ENCODE measurements at places on chromosomes 12 and 14.

DNA sequence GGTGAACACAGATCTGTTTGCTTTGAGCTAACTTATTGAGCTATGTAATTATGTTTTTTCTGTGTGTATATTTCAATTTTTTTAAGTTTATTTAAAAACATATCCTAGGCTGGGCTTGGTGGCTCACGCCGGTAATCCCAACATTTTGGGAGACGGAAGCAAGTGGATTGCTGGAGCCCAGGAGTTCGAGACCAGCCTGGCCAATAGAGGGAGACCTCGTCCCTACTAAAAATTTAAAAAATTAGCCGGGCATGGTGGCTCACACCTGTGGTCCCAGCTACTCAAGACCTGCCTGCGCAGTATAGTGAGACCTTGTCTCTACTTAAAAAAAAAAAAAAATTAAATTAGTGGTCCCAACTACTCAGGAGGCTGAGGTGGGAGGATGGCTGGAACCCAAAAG, 16.2 kb upstream of the RNASE1 start:
- DNase-seq, result no peak

GRCh38 chr12:89156340-89156739, 196.0 kb downstream of the DUSP6 start:
- DNase-seq, result no peak

DNA sequence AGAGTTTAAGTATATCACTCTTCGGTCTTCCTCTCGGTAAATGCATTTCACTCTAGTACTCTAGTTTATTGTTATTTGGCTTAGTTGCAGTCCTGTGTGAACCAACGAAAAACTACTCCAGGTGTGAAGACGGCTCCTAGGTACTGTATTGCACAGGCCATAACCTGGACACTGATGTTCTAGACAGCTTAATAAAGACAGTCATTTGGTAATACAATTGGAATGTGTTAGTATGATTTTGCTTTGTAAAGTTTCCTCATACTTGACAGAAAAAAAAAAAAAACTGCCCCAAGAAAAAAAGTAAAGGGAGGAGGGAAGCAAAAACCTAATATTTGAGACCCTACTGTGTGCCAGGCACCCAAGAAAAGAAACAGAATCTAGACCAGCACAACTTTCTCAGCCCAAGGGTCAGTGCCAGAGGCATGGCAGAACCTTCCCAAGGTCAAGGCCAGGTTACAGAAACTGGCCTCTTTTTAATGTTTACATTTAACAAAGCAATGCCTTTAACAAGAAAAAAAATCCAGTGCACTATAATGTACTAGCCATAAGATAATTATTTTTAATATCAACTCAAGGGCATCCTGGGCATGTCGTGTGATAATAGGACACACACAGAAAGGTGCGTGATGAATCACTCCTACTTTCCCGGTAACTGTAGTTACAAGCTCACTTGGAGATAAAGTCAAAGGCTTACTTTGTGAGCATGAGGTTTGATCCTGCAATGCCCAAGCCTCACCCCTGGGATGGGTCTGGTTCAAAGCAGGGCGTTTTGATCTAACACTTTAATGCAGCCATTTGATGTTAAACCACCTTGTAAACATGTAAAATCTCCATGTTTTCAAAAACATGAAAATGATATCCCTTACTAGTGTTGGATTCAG, 110.6 kb downstream of the BMP4 start:
- DNase-seq, result no peak

GRCh38 chr14:104288272-104288671, 149.9 kb downstream of the KIF26A start:
- no peak for DNase-seq

GRCh38 chr12:100927826-100928225, 133.2 kb downstream of the ANO4 start:
- no peak for DNase-seq

GRCh38 chr12:80056232-80056631, 43.1 kb upstream of the OTOGL start:
- DNase-seq, result no peak

DNA sequence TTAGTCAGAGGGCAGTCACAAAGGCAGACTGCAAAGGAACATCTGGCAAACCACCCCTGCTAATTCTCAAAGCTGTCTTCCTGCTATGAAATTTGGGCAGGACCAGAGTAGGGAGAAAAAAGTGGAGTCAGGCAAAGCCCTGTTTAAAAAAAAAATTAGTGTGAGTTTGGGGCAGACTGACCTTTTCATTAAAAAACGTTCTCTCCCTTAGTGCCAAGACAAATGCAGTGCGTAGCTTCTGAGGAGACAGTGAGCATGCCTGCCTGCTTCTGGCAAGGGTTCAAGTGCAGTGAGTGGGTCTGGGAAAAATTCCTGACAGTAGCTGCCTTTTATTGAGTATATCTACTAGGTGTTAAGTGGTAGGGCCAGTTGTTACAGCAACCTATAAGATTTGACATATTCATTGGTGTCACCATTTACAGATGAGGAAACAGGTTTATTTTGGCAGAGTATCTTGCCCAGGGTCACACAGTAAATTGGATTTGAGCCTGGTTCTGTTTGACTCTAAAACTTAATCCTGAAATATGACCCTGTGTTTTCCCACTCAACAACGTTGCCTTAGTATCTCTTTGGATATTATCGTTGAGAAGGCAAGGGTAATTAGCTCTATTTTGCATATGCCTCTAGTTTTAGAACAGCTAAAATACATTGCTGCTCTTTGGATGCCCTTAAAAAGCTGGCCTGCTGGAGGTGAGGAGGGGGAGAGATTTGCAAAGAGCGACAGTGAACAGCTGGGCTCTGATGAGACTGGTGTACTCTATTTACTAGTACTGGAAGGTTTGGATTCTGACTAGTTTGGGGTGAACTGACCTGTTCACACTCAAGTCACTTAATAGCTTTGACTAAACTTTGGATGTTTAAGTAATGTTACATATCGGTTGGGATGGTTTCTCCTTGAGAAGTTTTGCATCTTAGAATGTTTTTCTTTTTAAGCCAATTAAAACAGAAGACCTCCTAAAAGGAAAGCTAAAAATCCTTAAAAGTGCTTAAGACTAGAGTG, 72.8 kb downstream of the PAPOLA start:
- no peak for DNase-seq

- DNase-seq, result no peak
Observed at GRCh38 chr14:23937203-23937602, 16.4 kb upstream of the DHRS4 start.

DNA sequence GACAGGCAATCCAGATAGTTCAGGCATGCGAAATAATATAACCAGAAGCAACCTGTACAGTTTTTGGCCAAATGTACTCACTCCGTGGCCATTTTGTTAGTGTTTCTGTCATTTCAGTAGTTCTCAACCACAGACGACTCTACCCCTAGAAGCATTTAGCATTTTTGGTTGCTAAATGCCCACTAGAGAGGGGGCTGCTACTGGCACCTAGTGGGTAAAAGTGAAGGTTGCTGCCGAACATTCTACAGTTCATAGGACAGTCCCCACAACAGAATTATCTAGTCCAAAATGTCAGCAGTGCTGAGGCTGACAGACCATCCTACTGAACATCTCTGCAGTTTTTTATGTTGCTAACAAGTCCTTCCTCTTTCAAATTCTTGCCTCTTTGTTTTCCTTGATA, 107.4 kb downstream of the TSHR start:
- no peak for DNase-seq

DNA sequence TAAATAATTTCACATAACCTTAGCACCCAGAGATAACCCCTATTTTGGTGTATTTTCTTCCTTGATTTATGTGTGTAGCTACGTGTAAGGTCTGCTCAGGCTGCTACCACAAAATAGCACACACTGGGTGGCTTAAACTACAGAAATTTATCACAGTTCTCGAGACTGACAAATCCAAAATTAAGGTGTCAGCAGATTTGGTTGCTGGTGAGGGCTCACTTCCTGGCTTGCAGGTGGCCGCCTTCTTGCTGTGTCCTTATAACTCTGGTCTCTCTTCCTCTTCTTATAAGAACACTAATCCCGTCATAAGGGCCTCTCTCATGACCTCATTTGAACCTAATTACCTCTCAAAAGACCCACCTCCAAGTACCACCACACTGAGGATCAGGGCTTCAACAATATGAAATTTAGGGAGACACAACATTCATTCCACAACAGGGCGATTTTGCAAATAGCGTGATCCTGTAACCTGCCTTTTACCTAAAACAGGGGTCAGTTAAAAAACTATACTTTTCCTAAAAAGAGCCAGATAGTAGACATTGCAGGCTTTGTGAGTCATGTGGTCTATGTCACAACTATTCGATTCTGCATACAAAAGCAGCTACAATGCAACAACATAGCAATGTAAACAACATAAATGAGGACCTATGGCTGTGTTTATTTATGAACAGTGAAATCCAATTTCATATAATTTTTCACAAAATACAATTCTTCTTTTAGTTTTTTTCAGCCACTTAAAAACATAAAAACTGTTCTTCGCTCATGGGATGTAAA, 371.7 kb downstream of the DPF3 start:
- no peak for DNase-seq

DNA sequence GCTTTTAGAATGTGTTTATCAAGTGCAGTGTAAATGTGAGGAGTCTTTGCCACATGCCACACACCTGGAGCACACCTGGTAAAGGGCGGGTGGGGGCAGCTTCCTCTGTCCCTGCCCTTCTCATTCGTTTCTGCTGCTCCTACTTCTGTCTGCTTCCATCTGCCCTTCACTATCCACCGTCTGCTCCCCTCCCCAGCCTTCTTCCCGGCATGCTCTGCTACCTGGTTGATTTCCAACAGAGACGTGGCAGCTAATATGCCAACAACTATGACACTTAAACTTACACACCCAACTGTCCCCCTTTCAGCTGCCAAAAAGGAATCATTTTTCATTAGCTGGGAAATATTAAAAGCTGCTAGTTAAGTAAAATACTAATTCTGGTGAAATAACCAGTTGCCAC, 9.1 kb upstream of the CARMIL3 start:
- DNase-seq, result no peak

GRCh38 chr12:117334855-117335587, 26.4 kb downstream of the NOS1 start:
- DNase-seq, result no peak

DNA sequence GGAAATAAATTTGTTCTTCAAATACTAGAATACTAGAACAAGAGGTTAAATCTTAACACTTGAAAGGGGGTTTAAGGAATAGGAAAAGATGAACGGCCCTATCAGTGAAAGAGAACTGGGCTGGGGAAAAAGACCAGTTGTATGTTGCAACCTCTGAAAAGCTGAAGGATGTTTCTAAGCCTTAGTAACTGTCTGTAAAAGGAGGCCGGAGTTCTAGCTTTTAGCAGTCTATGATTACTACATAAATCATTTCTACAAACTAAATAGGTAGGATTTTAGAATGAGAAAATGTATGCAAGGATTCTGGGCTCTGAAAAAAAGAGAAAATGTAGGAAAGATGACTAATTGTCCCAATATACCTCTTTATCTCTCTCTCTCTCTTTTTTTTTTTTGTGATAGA, 4.9 kb downstream of the CERS5 start:
- no peak for DNase-seq

- no peak for DNase-seq
Observed at GRCh38 chr12:110528277-110528839, 26.2 kb downstream of the RAD9B start.

DNA sequence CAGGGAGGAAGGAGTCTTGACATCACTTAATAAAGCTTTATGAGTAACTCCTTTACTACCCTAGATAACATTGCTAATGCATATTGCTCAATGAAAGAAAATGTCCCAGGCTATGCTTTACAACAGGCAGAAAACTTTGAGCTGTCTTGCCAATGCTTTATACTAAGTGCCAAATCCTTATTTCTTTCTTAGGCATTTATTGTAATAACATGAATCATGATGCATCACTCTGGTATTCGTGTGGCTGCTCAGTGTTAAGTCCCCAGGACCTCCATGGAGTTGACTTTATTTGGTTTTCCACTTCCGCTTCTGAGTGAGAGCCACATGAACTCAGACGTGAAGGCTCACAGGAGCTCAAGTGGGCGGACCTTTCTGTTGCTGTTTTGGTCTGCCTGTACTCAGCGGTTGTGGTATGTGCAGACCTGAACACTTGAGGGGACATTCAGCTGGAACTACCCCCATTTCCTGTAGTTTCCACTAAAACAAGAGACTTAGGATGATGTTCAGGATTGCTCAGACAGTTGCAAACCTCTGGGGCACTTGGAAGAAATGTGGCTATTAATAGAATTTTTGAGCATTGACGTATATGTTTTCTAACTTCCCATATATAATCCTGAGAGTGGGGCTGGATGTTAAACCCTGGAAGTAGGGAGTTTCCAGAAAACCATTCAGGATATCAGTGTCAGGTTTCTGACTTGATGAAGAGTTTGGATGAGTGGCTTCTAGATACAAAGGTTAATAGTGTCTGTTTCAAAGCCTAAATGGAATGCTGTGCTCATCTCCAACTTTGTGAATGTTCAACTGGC, 258.6 kb downstream of the MSRB3 start:
- DNase-seq, result no peak

DNA sequence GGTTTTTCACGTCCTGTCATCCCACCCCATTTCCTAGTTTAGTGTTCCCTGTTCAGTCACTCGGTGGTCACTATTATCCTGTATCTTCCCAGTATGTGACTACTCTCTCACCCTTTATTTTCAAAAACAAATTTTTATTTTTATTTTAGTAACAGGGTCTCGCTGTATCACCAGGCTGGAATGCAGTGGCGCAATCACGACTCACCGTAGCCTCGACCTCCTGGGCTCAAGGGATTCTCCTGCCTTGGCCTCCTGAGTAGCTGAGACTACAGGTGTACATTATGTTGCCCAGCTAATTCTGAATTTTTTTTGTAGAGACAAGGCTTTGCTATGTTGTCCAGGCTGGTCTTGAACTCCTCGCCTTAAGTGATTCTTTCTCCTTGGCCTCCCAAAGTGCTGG, 20.1 kb upstream of the PRICKLE1 start:
- DNase-seq, result no peak

GRCh38 chr14:21136024-21136423, 19.8 kb downstream of the OR5AU1 start:
- DNase-seq, result no peak

GRCh38 chr14:65847075-65847847, 434.7 kb downstream of the FUT8 start:
- DNase-seq, result peak; percentile 44

DNA sequence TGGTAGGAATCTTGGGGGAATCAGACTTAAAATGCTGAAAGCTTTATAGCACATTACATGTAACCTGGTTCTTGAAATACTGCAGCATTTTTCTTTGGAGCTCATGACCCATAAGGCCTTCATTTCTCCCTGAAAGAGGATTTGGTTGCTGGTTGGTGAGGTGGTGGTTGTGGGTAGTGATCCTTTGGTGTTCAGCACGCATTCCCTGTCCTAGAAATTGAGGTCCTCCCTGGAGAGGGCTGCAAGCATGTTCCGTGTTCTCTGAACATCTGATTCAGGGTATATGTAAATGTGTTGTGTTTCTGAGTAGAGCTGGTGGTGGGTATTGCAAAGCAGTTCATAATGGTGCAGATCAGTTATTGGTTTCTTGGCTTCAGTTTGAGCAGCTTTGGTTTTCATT, 2.0 kb downstream of the SCN8A start:
- no peak for DNase-seq
